ENCODE measurements at places on chromosomes 6 and 20. TPM values are rescaled to one million over a fixed set of nuclear protein-coding genes. Genes with fewer than 3 reads are reported as not detected.

The PSORS1C1 gene
- total RNA-seq = not detected

DNA sequence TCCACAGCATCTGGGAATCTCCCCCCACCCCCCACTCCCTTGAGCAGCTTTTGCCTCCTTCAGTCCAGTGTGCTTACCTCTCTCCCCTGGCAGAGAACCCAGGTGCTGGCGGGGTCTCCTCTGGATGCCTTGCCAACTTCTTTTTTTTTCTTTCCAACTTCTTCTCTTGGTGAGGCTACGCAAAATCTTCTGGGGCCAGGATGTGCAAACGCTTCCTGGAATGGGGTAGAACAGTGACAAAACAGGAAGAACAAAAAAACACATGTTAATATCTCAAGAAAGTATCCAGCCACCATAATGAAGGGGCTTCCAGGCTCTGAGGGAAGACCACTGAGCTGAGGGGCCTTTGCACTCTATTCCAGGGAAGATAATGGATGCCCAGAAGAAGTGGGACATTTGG, 53.9 kb upstream of the DDR1 start:
- DNase-seq = no peak

- DNase-seq = peak; percentile 55
These were observed 68.8 kb downstream of the CDC5L start for GRCh38 chr6:44456070-44456965.

DNA sequence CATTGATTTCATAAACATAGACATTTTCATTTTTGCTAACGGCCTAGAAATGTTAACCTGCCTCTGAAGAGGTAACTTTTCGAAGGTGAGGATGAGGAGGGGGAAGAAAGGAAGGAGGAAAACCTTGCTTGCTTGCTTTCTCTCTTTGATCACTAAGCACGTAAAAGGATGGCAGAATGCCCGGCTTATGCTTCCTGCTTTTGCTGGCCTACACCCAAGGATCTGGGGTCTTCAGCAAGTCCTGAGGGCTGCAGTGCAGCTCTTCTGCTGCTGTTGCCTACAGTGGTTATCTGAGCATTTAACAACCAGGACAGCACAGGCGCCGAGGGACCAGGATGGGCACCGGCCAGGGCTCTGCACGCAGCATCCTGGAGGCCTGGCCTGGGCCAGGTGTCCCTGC, 150.8 kb upstream of the TAB2 start:
- no peak for DNase-seq

- no peak for DNase-seq
These were observed 130.8 kb downstream of the SAMD5 start for GRCh38 chr6:147639279-147639678.

The CLVS2 gene
- total RNA-seq = not detected

DNA sequence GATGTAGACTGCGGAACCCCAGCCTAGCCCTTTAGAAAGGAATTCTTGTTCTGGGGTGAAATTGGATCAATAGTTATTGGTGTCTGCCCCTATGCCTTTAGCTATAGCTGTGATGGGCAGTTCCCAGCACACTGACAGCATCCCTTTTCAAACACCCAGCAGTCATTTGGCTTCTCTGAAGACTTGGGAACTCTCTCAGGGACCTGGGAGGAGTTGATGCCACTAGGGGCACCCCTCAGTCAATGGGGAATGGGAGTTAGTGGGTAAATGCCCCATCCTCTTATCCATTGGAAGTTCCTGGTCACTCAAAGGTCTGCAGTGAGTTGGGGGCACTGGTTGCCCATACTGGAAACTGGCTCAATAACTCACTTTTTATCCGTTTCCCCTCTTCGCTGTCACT, 31.6 kb upstream of the CSNK2A1 start:
- no peak for DNase-seq

GRCh38 chr6:166670894-166671293, 43.8 kb upstream of the RPS6KA2 start:
- DNase-seq = no peak

The SPINT3 gene
- not detected for total RNA-seq

- DNase-seq = no peak
These were observed 60.4 kb upstream of the GFRAL start for GRCh38 chr6:55266896-55267295.

- DNase-seq = no peak
These were observed 33.1 kb downstream of the MOCS1 start for GRCh38 chr6:39901116-39901655.

DNA sequence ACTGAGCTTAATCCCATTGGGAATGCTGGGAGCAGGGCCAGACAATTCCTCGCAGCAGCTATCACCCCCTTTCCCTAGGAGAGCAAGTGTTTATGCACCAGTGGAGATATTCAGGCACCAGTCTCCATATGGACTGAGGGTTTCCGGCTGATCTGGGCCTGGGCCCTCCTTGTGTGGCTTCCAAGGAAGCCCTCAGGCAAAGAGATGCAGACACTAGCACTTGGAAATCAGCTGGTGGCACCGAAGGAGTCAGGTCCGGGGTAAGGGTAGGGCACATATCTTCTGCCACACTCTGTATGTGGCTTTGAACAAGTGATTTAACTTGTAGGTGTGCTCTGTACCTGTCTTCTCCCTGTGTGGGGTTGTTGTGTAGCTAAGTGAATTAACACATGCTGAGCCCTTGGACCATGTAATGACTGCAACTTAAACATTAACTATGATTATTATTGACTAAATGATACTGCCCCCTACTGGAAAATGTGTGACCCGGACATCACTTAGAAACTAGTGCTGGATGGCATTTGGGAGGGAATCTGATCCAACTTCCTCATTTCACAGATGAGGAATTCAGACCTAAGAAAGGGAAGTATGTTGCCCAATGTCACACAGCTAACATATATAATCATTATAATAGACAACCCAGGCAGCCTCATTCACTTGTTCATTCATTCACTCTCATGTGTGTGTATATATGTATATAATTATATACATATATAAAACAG, 19.3 kb upstream of the WFDC2 start:
- peak; percentile 75 for DNase-seq

DNA sequence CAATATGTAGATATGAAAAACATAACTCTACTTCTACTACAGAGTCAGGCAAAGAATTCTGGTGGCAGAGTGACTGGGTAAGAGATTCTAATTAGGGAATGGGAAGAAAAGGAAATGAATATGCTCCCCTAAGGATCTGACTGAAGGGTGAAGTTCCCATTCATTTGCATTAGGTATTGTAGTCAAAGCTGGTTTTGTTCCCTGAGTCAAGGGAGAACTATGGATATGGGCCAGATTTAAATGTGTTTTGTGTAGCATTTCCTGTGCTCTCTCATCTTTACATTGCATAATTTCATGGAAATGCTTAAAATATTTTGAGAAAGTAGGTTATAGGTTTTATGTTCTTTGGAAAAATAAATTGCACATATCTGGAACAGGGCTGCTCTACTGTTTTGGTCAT, 299.7 kb downstream of the BTBD3 start:
- DNase-seq = no peak

- DNase-seq = peak; percentile 87
These were observed 9.0 kb upstream of the HSP90AB1 start for GRCh38 chr6:44237813-44238433.

DNA sequence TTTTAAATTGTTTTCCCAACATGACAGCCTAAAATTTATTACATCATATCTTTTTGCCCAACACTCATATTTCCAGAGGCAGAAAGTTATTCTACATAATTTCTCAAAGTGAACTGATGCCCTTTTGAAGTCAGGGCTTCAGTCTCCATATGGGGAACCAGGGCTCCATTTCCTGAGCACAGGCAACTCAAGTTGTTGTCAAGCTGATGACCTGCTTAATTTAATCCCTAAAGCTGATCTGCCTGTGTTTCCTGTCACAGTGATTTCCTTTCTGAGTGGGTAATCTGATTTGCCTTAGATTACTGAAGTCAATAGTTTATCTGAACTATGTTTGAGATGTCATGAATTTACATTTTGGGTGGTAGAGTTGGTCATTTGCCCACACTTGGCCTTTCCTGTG, 932.1 kb upstream of the MANEA start:
- no peak for DNase-seq

- no peak for DNase-seq
These were observed 62.5 kb upstream of the ZNFX1 start for GRCh38 chr20:49340161-49340966.

- DNase-seq = no peak
These were observed 40.9 kb downstream of the KIZ start for GRCh38 chr20:21166801-21167200.

GRCh38 chr20:50790651-50791277, 4.1 kb upstream of the BCAS4 start:
- DNase-seq = peak; percentile 85

The TINAG gene
- total RNA-seq = not detected

- no peak for DNase-seq
These were observed 21.7 kb downstream of the TMC2 start for GRCh38 chr20:2557873-2558580.

The ZNF334 gene
- total RNA-seq = 0.07 TPM

DNA sequence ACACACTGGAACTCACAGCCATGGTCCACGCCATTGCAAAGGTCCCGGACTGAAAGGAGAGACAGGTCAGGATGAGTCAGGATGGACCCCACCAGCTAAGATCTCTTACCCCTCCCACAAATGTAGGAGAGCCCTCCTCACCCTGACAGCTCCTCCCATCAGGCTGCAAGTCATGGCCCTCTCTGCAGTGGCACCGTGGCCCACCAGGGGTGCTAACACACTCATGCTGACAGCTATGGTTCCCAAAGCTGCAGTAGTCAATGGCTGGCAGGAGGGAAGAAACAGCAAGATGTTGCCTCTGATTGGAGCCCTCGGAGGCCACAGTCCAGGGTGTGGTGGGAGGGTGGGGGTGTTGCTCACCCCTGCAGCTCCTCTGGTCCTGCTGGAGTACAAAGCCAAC, 5.7 kb upstream of the RBPJL start:
- no peak for DNase-seq

DNA sequence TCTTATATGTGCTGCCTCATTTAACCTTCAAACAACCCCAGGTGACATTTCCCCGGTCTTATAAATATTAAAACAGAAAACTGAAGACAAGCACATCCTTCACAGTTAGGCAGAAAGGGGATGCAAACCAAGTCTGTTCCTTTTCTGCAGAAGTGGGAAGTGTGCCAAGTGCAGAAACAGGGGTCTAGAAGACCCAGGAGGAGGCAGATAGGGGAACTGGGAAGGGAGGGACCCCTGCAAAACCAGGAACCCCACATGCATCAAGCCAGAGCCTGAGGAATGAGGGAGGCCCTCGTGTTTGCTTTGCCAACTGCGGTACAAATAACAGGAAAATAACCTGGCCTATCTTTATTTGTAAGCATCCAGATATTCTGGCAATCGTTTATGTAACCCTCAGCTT, 17.0 kb upstream of the CST3 start:
- no peak for DNase-seq

GRCh38 chr6:167049275-167049674, 50.1 kb downstream of the CEP43 start:
- DNase-seq = no peak

DNA sequence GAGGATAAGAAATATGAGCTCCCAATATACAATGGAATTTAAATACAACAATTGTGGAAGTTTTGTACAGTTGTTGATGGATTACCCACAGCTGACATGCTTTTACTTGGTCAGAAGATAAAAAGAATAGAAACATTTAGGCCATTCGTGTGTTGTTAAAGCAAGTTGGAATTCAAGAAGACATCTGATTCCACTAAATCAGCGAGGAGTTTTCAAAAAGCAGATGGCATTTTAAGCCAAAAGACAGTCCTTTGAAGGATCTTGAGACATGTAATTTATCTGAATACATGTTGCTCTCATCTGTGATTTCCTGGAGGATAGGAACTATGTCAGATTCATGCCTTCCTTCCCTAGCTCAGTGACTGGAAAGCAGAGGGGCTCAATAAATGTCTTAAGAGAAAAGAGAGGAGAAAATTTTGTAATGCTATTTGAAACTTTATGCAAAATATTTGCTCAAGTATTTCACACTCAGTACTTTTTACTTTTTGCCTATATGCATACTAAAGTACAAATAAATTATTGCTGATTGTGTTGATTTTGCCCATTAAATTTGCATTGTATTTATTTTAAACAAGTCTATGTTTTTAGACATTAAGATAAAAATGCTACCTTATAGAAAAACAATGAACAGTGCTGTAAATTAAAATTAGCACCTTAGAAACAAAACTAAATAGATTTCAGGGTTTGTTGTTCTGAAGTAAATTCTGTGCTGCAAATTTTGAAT, 733.8 kb upstream of the FLRT3 start:
- DNase-seq = no peak

GRCh38 chr6:125257351-125257750, 44.4 kb downstream of the HDDC2 start:
- no peak for DNase-seq

DNA sequence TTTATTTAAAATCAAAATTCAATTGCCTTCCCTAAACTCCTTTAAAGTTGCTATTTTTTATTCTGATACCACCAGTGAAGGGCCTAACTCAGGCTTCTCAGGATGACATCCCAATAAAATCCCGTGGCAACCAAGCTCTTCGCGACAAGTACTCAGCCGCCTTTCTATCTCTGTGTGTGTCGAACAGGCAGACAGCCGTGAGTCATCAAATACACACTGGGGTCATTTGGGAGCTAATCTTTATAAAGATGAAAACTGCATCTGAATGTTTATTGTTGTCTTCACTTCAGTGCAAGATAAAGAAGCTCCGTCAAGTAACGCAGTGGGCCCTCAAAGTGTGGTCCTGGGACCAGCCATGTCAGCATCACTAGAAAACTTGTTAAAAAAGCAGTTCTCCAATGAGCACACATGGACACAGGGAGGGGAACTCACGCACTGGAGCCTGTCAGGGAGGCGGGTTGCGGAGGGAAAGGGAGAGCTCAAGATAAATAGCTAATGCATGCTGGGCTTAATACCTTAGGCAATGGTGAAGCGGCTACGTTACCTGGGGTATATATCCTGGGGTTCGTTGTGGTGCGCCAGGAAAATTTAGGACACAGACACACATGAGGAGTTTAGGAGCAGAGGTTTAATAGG, 119.3 kb downstream of the RNF144B start:
- DNase-seq = no peak

GRCh38 chr6:38078671-38079070, 259.1 kb downstream of the ZFAND3 start:
- no peak for DNase-seq

GRCh38 chr20:59152559-59153354, 10.9 kb upstream of the ZNF831 start:
- DNase-seq = no peak

All from B cell (primary cell).